ENCODE measurements at places on chromosomes 5 and 9.
A peak's percentile ranks its signal among the peaks of the same experiment; 100 is the strongest.

DNA sequence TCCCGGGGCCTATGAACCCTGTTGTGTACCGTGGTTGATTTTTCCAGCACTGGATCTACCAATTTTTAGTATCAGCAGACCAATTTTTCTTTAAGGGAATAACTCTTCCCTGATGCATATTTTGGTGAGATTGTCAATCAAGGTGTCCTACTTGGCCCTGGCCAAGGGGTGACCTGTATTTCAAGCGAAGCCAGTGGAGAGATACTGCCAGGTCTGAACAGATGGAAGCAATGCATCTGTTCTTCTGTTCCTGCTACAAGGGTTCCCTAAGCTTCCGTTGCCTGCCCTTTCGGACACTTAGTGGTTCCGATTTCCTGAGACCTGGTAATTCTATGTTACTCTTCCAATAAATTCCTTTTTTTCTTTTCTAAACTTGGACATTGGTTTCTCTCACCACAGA lies 37.3 kb downstream of the ADAM19 start:
- no peak for DNase-seq

DNA sequence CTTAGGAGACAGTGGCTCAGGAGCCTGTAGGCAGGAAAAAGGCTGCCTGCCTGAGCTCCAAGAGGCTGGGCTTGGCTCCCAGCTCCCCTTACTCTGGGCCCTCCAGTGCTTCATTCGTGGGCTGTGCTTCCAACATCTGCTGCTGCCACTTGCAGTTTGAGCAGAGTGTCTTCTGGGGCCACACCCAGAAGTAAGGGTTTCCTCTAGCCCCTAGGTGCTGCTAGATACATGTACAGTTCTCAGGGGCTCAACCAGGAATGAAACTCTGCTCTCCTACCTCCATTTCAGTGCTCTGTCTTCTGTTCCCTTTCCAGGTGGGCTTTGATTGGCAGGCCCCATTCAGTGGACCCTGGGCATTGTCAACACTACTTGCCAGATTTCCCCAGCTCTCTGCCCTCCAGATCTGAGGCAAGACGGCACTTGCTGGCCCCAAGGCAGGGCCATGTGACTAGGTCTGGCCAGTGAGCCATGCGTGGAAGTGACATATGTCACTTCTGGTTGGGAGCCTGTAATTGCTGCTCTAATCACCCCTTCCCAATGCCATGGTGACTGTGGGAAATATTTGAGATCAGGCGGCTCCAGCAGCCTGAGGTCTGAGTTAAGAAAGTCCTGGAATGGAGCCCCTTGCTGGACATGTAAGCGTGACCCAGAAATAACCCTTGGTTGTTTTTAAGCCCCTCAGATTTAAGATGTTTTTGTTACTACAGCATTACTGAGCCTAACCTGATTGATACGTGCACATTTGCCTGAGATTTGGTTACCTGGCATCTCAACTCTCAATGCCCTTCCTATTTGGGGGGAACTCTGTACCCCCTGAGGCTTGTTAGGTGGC lies 9.4 kb upstream of the BOD1 start:
- DNase-seq = no peak

GRCh38 chr5:44951371-44951770 lies 142.6 kb downstream of the MRPS30 start:
- no peak for DNase-seq

DNA sequence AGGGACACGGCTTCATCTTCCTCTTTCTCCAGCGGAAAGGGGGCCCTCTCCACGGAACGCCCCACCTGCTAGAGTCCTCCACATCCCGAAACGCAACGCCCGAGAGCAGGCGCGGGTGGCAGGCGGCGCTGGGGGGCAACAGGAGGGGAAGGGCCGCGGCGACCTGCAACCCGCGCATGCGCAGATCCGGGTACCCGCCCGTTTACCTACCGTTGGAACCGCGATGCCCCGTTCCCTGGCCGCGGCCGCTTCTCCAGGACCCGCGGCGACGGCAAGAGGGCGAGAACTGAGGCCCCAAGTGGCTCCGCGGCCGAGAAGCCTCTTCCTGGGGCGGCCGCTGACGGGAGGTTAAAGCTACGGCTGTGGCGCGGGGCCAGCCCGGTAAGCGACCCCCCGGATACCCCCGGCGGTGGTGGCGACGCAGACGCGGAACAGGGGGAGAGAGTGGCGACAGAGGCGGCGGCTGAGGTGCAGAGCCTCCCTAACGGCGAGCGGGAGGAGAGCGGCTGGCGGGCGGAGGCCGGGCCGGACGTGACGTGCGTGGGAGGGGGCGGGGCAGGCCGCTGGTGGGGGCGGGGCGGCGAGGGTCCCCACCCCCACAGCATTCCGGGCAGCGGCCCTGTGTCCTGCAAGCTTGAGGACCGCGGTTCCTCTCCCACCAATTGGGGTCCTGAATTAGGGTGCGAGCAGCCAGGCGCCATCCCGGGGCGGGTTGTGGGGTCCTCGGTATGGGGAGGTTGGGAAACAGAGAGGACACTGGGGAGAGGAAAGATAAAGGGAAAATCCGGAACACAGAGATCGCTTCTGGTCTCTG lies at the start of gene FAM13B:
Gene FAM13B, minus strand, starts transcription at position 508 of the 814 bp plus-strand sequence. CDS start 13,968 bp downstream, outside the sequence.
- peak; percentile 80 for DNase-seq

DNA sequence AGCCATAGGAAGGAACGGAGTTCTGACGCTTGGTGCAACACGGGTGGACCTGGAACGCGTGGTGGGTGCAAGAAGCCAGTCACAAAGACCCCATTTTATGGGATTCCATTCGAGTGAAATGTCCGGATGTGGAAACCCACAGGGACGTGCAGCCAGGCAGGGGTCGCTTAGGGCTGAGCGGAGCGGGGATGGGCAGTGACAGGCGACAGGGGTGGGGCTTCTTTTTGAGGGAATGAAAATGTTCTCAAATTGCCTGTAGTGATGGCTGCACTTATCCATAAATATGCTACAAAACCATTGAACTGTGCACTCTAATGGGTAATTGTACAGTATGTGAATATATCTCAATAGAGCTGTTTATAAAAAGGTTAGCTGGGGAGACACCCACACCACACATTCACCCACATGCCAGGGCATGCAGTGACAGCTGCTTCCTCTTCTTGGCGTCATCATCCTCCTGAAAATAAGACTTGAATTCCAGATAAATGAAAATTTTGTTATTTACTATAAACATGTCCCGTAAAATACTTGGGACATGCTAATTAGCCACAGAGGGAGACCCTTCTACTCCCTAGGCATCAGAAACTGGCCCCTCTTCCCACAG lies 71.3 kb upstream of the OLFM1 start:
- DNase-seq = no peak

- no peak for DNase-seq
These were observed 122.4 kb upstream of the MSX2 start for GRCh38 chr5:174601946-174602345.

- no peak for DNase-seq
These were observed 62.9 kb upstream of the ABL1 start for GRCh38 chr9:130772185-130772584.

DNA sequence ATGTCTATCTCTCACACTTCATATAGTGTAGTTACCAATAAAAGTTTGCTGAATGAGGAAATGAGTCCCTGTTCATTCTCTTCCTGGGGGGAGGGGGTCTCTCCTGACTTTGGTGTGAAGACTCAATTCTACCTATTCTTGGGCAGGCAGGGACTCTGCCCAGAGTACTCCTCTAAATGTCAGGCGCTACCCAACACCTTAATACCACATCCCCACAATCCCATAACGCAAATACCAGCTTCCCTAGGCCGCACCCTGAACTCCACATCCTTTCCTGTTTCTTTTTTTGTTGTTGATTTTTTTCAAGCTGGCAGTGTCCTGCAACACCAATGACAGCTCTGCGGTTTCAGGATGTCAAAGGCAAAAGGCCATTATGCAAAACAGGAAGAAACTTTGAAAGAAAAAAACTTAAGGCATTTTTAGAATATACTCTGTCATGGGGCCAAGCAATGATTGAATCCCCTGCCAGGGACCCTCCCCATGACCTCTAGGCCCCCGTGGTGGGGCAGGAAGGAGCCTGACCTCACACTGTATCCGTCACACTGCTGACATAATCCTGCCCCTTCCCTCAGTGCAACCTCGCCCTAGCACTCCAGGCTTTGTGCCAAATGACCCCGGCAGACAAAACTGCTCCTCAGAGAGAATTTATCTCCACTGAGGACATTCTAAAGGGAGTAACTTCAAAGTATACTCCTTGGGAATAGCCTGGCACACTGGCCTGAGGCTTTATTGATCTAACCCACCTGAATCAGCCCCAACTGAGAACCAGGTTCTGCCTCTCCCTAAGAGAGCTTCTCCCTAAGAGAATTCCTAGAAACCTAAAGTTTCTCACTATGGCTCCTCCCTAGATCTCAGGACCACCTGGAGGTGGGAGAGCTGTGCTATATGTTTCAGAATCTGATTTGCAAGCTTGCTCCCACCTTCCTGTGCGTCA lies 8.0 kb downstream of the B4GALT1 start:
- no peak for DNase-seq

DNA sequence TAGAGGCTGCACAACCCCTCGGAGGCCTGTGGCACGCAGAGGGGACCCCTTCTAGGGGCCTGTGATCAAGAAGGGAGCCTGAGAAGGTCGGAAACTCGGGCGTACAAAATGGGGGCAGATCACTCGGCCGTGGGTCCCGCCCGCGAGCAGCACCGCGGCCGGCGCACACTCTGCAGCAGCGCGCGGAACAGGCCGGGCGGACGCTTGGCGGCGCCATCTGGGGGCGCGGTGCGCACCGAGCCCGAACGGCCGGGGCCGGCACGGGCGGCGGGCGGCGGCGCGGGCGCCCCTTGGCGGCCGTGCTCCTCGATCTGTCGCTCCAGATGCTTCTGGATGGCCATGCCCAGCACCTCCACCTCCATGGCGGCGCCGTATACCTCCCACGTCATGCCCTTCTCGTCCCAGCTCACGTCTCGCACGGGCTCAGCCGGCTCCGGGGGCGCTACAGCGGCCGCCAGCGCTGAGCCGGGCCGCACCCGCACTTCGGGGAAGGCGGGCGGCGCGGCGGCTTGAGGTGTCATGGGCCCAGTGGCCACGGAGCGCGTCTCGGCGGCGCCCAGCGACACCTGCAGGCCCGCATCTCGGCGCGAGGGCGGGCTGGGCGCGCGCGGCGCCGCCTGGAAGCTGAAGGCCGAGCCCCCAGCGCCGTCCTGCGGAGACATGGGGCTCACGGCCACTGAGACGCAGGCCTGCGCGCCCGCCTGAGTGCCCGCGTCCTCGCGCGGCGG lies 13.1 kb downstream of the GPRIN1 start:
- peak; percentile 61 for DNase-seq

GRCh38 chr5:97049175-97049574 lies 93.2 kb downstream of the LIX1 start:
- DNase-seq = no peak

GRCh38 chr5:78127875-78128274 lies 166.6 kb downstream of the AP3B1 start:
- DNase-seq = no peak

DNA sequence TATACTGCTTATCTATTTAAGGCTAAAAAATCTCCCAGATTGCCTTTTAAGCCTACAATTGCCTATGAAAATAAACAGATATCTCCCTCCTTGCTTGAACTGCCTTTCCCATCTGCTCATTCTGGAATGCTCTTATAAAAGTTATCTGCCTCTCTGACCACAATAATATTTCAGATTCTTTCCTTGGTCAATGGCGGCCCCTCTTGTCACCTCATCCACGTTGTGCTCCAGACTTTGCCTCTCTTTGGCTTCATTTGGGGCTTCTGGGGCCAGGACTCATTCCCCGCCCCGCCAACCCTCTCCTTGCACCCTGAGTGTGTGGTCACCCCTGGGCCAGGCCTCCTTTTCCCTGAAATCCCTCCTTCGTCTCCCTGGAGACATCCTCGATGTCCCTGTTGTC lies 110.0 kb upstream of the RPS23 start:
- DNase-seq = no peak

DNA sequence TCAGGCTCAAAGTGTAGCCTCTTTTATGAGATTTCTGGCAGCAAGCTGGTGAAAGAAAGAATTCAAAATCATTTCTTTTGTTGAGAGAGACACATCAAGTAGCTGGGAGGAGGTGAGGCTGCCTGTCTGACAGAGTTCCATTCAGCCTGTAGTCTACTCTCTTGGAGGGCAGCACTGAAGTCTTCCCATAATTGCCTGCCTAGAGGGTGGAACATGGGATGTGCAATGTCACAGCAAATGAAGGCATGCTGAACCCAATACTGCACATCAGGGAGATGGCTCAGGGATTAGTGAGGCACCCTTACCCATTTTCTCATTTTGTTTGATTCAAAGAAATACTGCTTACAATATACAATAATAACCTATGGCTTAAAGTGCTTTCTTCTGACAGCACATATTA lies 475.7 kb downstream of the TMEM232 start:
- DNase-seq = no peak

- no peak for DNase-seq
These were observed 6.4 kb upstream of the AMBP start for GRCh38 chr9:114084282-114085073.

GRCh38 chr9:84187090-84187489 lies 153.5 kb downstream of the SLC28A3 start:
- DNase-seq = no peak

GRCh38 chr5:165460911-165461310 lies 1955.5 kb downstream of the MAT2B start:
- no peak for DNase-seq

- DNase-seq = no peak
These were observed 308.8 kb upstream of the TRPC7 start for GRCh38 chr5:136674178-136674577.

- peak; percentile 94 for DNase-seq
These were observed 12.1 kb downstream of the OR2V2 start for GRCh38 chr5:181159286-181160151.

DNA sequence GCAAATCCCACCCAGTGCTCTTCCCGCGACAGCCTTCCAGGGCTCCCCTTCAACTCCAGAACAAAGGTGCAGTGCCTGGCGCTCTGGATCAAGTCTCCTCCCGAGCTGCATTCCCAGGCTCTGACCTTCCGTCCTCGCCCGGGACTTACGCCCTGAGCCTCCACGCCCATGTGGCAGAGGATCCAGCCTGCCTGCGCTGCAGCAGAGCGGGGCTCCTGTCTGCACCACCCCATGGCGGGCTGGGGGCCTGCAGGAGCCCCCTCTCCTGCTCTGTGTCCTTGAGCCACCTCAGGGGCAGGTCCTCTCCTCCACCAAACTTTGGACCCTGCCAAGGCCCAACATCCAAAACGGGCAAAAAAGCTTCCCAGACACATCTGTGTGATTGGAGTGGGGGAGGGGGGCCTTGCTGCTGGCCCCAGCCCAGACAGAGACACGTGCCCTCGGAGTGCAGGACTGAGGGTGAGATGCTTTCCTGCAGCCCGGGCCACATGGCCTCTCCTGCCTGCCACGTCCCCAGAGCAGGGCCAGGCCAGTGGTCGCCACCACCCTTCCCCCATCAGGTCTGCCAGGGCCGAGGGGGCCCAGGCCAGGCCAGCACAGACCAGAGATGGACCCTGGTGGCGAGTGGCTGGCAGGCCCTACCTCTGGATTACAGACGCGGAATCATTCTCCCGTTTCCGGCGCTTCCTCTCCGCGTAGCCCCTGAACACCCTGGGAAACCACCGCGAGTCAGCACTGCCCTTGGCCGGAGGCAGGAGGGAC lies 4.4 kb downstream of the NSMF start:
- DNase-seq = no peak

GRCh38 chr5:137510671-137511070 lies 11.5 kb upstream of the SPOCK1 start:
- DNase-seq = no peak
